ENCODE measurements at places on chromosomes 12 and 14.

DNA sequence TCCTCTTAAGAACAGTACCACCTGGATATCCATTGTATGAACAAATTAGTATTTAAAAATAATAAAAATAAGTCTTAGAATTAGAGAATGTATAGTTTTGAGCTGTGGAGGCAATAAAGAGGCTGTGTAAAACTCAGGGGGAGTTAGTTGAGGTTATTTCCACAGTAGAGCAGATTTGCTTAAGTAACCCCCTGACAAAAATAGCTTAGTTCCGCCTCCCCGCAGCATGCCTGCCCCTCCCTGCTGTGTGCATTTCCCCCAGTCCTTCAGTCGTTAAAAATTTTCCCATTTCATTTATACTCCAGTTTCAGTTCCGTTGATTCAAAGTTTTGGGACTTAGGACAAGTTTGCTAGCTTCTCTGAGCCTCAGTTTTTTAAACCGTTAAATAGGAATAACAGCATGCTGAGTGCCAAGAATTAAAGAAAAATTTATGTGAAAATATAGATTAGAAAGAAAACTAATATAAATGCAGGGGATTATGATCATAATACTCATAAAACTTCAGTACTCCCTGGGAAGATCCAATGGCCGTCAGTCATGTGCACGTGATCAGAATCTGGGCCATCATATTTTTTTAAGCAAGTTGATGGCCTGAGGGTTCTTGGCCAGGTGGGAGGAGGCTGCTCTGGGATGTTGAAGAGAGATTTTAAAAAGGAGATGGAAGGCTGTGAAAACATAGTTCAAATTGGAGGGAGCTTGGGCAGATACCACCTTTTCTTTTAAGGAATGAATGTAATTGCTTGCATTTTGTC lies 14.5 kb upstream of the SLC38A2 start:
- DNase-seq: no peak

- no peak for DNase-seq
Measured at GRCh38 chr12:132481345-132481744, 8.6 kb upstream of the FBRSL1 start.

GRCh38 chr14:97709552-97709951 lies 912.4 kb downstream of the VRK1 start:
- no peak for DNase-seq

GRCh38 chr12:9980126-9980525 lies 8.9 kb downstream of the CLEC12A start:
- DNase-seq: no peak

- DNase-seq: no peak
Measured at GRCh38 chr12:129459886-129460285, 443.9 kb downstream of the TMEM132D start.

- no peak for DNase-seq
Measured at GRCh38 chr14:73739899-73740617, 25.9 kb upstream of the PNMA1 start.

- DNase-seq: no peak
Measured at GRCh38 chr12:6826125-6826733, 2.0 kb upstream of the P3H3 start.

DNA sequence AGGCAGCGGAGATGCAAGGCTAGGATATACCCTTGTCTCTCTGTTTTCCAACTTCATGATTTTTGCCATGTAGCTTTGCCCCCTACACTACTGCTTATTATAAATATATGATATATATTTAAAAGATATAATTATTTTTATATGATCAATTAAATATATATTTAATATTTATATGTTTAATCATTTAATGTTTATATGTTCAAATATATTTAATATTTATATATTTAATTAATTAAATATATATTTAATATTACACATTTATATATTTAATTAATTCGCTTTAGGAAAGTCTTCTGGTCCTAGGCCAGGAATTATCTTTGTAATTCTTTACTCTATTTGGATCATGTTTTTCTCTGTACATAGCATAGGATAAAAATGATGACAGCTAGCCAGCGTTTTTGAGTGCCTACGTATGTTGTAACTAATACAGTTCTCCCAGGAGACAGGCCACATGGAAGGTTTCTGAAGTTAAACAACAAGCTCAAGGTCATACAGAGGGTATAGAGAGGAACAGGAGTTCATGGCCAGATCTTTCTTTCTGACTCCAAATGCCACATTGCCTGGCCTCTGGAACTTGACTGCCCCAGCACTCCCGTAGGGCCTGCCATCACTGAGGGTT lies 192.5 kb downstream of the KCNA5 start:
- peak; percentile 15 for DNase-seq

GRCh38 chr12:108852674-108853309 lies 4.6 kb downstream of the SSH1 start:
- no peak for DNase-seq

DNA sequence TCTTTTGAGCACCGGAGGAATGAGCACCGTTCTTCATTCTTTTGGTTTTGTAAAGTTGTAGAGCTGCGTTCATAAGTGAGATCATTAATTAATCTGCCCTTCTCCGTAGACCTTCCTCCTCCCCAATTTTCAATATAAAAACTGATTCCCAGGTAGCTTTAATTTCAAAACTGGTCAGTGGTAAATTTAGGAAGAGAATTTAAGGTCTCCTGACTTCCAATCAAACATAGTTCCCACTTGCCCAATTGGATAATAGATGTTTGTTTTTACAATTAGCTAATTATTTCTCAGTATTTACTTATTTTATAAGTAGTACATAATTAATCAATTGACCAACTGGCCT lies 27.2 kb upstream of the YBX3 start:
- DNase-seq: no peak

Data from left kidney (tissue), 8 donors.